ENCODE measurements at places on chromosomes 5 and 9.

GRCh38 chr9:34291023-34291422 is 38.0 kb downstream of the KIF24 start:
- DNase-seq: no peak

DNA sequence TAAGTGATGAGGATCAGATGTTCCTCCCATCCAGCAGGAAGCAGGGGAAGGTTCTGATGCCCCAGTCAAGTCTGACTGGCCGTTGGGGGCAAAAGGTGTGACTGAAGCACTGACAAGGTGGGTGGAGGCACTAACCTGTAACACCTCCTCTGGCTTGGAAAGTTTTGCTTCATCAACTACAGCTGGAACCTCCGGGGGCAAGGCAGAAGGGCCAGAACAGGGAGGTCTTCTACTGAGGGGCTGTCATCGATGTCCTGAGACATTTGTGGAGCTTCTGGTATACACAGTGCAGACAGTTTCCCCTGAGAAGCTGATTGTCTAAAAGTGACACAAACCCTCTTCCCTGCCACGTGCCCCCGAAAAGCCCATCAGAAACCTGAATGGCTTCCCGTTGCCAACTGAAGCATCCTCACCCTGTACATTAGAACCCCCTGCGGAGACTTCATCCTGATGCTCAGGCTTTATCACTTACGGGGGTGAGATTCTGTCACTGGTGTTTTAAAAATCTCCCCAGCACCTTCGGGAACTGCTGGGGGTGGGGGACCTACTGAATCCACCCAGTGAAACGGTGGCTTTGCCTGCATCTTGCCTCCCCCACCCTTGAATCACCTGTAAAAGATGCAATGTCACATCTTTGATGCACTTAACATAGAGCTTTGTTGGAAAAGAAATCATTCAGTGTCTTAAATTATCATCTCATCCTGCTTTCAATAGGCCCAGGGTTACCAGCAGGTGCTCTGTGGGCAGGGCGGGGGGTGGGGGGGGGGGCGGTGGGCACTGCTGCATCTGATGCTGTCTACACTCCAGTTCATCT is 24.6 kb downstream of the TRAF1 start:
- peak; percentile 12 for DNase-seq

- DNase-seq: no peak
Observed at GRCh38 chr5:165209101-165209727, 1703.8 kb downstream of the MAT2B start.

DNA sequence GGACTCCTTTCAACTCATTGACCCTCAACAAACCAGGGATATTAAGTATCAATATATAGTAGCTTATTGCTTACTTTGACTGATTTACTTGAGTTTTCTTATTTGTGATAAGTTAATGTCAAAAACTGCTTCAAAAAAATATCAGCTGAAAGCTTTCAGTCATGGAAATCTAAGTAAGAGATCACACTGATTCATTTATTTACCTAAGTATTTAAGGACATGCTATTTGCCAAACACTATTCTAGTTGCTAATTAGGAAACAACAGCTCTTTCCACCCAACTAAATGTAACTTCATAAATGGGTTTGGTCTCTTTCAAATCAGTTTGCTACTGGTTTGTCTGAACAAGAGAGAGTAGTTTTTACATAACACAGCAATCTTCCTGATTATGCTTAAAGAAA is 48.2 kb downstream of the CHD1 start:
- DNase-seq: no peak

GRCh38 chr5:158175934-158176481 is 317.1 kb upstream of the CLINT1 start:
- no peak for DNase-seq

DNA sequence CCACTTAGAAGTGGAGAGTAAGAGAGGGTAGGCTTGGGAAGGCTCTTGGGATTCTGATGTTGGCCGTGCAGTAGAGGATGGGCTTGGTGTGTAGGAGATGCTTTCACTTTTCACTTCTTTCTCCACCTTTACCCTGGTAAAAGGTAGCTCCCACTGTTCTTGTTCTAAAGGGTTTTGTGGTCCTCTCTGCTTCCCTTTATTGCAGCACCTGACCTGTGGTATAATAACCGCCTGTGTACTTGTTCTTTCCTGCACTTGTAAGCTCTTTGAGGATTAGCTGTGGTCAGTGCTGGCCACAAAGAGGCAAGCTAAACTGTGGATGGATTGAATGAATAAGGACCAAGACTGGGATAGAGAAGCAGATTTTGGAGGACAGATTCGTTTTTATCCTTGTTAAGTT is 25.2 kb downstream of the KDM4C start:
- no peak for DNase-seq

- DNase-seq: no peak
Observed at GRCh38 chr9:131446276-131446675, 52.4 kb downstream of the PRRC2B start.

GRCh38 chr5:154547551-154547950 is 69.5 kb upstream of the HAND1 start:
- no peak for DNase-seq

- no peak for DNase-seq
Observed at GRCh38 chr5:66876266-66876807, 280.1 kb downstream of the MAST4 start.

DNA sequence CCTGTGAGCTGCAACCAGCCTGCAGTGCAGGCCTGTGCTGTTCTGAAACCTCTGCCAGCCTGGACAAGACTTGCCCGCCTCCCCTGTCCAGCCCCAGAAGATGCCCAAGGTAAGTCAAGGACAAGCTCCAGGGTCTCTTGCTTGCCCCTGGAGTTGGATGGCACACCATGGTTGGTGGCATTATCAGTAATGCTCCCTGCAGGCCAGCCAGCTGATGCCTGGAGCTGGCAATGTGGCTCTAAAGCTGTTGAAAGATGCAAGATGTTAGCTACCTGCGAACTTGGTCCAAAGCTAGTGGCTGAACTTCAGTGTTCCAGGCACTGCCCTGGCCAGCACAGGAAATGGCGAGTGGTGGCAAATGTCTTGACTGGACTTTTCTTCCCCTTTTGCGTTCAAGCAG is 14.0 kb upstream of the LTC4S start:
- no peak for DNase-seq

- DNase-seq: no peak
Observed at GRCh38 chr9:117044241-117044640, 357.1 kb downstream of the TRIM32 start.

GRCh38 chr9:24436761-24437160 is 108.9 kb downstream of the IZUMO3 start:
- DNase-seq: no peak

GRCh38 chr5:14678773-14679334 is 14.3 kb downstream of the OTULIN start:
- no peak for DNase-seq

DNA sequence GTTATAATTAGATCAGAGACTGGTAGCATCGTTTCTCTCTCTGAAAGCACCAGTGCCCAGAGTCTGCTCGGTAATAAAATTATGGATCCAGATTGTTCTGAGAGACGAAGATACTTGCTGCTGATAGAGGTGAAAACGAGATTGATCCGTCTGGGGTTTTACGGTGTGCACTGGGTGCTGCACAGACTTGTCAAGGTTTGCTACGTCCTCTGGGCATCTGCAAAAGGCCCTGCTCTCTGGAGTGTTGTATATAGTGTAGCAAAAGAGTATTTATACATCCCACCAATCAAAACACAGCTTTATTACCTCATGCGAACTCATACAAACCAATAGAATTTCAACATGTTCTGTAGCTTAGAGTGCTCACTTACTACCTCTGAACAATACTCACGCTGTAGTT is 219.3 kb downstream of the PBX3 start:
- no peak for DNase-seq

GRCh38 chr9:80077059-80077458 is 505.3 kb downstream of the TLE4 start:
- DNase-seq: no peak

DNA sequence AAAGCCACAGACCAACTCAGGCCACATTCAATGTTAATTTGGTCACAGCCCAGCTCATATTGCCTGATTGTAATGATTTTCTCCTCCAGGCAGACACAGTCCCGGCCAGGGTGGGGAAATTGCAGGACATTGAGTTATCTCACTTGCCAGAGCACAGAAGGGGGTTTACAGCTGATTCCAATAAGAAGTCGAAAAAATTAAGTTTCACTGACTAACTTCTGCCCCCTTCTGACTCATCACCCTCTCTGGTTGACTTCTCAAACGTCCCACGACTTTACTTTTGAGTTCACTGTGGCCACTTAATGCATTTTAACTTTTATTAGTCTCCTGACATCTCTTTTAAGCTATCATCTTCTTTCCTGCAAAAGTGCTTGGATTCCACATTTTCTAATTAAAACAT is 321.4 kb upstream of the WWC1 start:
- DNase-seq: no peak

DNA sequence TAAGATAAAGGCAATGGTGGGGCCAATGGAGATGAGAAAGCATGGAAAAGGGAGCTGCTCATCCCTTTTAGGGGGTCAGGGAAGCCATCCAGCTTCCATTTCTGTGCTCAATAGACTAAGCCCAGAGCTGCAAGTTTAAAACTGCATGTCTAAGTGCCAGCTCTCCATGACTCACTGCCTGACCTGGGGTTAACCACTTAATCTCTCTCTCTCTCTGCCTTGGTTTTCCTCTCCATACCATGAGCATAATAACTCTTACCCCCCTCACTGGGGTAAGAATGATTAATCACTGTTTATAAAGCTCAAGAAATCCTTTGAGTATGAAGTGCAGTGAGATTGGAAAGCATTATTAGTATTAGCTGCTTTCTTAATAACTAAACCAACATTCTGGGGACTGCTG is 1382.4 kb upstream of the WWC1 start:
- DNase-seq: no peak

DNA sequence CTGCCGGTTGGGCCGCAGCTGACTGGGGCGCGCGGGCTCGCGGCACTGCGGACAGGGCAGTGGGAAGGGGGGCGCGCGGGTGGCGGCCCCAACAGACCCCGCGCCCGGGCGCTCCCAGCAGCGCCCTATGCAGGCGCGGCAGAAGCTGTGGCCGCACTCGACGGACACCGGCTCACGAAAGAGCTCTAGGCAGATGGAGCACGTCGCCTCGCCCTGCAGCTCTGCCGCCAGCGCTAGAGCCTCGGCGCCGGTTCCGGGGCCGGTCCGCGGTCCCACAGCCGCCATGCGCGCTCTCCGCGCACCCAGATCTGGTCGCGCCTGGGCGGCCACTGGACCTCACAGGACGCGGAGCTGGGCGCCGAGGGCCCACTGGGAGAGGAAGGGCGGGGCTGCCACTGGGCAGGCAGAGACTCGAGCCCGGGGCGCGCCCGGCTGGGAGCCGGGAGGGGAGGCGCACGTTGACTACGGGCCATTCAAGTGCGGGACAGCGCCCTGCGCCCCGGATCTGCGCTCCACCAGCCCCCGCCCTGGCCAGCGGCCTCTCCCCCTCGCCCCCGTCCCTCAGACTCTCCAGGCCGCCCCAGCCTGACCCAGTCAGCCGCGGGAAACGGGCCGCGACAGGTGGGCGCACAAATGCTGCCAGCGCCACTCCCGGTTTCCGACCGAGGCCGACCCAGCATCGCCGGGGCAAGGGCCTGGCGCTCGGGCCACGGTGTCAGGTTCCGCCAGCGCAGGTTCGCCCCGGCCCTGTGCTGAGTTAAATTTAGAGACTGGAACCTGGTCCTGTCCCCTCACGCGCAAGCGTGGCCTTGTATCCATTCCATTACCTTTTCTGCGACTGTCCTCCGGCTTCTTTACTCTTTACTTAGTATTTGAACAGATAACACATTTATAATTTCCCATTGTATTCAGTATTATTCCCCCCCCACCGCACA is at the start of gene TRIM7:
Gene TRIM7 (minus strand): TSS at position 371 of the 935 bp plus-strand sequence. CDS start 86 bp downstream, at position 285.
- DNase-seq: no peak

GRCh38 chr5:150092159-150092787 is 5.9 kb upstream of the CSF1R start:
- DNase-seq: no peak

DNA sequence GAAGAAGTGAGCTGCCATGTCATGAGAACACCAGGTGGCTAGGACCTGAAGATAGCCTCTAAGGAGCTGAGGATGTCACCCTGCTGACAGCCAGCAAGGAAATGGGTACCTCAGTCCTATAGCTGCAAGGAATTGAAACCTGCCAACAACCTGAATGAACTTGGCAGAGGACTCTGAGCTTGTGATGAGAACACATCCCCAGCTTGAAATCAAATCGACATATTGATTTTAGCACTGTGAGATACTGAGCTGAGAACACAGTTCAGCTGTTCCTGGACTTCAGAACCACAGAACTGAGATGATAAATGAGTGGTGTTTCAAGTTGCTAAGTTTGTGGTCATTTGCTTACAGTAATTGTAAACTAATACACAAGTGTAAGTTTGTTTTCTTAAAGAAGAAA is 5.5 kb upstream of the RASEF start:
- DNase-seq: no peak

DNA sequence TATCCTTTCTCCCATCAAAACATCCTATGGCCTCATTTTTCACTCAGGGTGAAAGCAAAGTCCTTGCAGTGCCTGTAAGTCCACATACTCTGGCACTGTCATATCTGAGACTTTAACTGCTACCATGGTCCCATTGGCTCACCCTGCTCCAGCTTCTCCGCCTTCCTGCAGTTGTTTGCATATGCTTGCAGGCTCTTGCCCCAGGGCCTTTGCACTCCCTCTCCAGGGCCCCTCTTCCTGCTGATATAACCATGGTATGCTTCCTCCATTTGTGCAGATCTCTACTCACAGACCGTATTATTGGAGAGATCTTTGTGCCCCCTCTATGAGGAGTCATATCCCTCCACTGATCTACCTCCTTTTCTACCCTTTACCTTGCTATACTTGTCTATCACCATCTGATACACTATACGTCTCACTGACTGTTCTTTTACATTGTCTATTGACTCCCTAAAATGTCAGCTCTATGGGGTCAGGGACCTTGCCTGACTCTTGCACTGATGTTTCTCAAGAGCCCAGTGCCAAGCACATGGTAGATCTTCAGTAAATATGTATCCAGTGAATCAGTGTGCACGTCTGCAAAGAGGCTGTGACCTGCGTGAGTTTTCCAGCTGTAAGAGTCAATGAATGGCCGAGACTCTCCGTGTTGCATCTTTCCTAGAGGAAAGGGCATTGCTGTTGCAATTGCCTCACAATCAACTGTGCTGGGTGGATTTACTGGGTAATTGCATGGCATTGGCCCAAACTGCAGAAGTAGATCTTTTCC is 81.7 kb upstream of the CPEB4 start:
- DNase-seq: no peak

DNA sequence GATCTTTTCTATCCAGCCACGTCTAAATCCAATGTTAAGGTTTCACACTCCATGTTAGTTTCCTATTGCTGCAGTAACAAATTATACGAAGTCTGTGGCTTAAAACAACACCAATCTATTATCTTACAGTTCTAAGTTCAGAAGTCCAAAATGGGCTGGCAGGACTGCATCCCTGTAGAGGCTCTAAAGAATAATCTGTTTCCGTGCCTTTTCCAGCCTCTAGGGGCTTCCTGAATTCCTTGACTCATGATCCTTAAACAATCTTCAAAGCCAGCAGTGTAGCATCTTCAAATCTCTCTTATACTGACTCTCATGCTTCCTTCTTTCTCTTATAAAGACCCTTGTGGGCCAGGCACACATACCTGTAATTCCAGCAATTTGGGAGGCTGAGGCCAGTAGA is 6.8 kb downstream of the PLGRKT start:
- no peak for DNase-seq

GRCh38 chr9:68739621-68740174 is 34.7 kb downstream of the PIP5K1B start:
- no peak for DNase-seq

All from CD4-positive, alpha-beta T cell treated with Interleukin-21 for 1 hour (primary cell).